Smooth muscle cell of bladder (primary cell): ENCODE measurements at places on chromosomes 6 and 20. TPM values are rescaled to one million over a fixed set of nuclear protein-coding genes. Genes with fewer than 3 reads are reported as not detected.

Gene WFDC2
- not detected in 2 replicates for total RNA-seq

Gene TPD52L1
- total RNA-seq: 9.7 and 31.2 TPM in 2 replicates

Gene TMC2
- total RNA-seq: 0.18 TPM in 1 of 2 replicates, not detected in the other

Gene NT5E
- 235 and 363 TPM in 2 replicates for total RNA-seq

Gene HCRTR2
- total RNA-seq: not detected in 2 replicates

Gene SPATA25
- total RNA-seq: 1.3 and 1.9 TPM in 2 replicates

Gene NHLRC1
- total RNA-seq: 1.3 and 1.8 TPM in 2 replicates

Gene NKX2-2
- total RNA-seq: not detected in 2 replicates

Gene CCN2
- total RNA-seq: 25.3 and 33.3 TPM in 2 replicates

Gene TTLL9
- total RNA-seq: under 0.01 and 0.09 TPM in 2 replicates

Gene TREM2
- total RNA-seq: 0.28 and 0.57 TPM in 2 replicates

Gene NHSL1
- total RNA-seq: 6.8 and 9.5 TPM in 2 replicates

Gene CLDN20
- total RNA-seq: not detected in 2 replicates

Gene CFAP61
- under 0.01 TPM in 1 of 2 replicates, not detected in the other for total RNA-seq

Gene GPX5
- not detected in 2 replicates for total RNA-seq

Gene BMP7
- total RNA-seq: 0.28 TPM in 1 of 2 replicates, not detected in the other

Gene GSTA4
- 32.0 and 37.3 TPM in 2 replicates for total RNA-seq

Gene PAK5
- not detected in 2 replicates for total RNA-seq

Gene CALHM4
- total RNA-seq: not detected in 2 replicates

Gene CPNE5
- 0.55 TPM in 1 of 2 replicates, not detected in the other for total RNA-seq

Gene PTK6
- total RNA-seq: under 0.01 and 0.09 TPM in 2 replicates

Gene NOX3
- total RNA-seq: not detected in 2 replicates

Gene TMEM74B
- 0.46 TPM in 1 of 2 replicates, not detected in the other for total RNA-seq

Gene MKKS
- total RNA-seq: 3.7 and 4.6 TPM in 2 replicates

Gene JPH2
- total RNA-seq: 0.43 and 4.4 TPM in 2 replicates

Gene GINS1
- 1.3 and 1.4 TPM in 2 replicates for total RNA-seq

Gene CYP39A1
- 14.7 and 22.6 TPM in 2 replicates for total RNA-seq

Gene PRR18
- total RNA-seq: not detected in 2 replicates

Gene PBOV1
- not detected in 2 replicates for total RNA-seq

Gene GRM4
- total RNA-seq: under 0.01 TPM in 2 replicates

Gene SLC22A23
- total RNA-seq: 7.0 and 9.2 TPM in 2 replicates

Gene MYB
- total RNA-seq: 0.09 and 0.14 TPM in 2 replicates

Gene NINL
- 8.2 and 10.3 TPM in 2 replicates for total RNA-seq

Gene DNAH8
- total RNA-seq: 0.09 TPM in 1 of 2 replicates, not detected in the other

Gene SLC32A1
- not detected in 2 replicates for total RNA-seq
